ENCODE measurements at places on chromosomes 5 and 9.

- no peak for DNase-seq
Measured at GRCh38 chr5:156685481-156685880, 164.6 kb upstream of the PPP1R2B start.

- DNase-seq, result no peak
Measured at GRCh38 chr5:160054831-160055230, 45.9 kb downstream of the TTC1 start.

- DNase-seq, result no peak
Measured at GRCh38 chr5:155959082-155959481, 367.9 kb upstream of the SGCD start.

GRCh38 chr9:92966518-92966800 is 19.1 kb downstream of the FGD3 start:
- no peak for DNase-seq

GRCh38 chr5:73748510-73749400 is 122.8 kb downstream of the ARHGEF28 start:
- no peak for DNase-seq

- DNase-seq, result no peak
Measured at GRCh38 chr9:121976751-121977150, 116.4 kb downstream of the TTLL11 start.

- DNase-seq, result no peak
Measured at GRCh38 chr9:29209748-29210291, 1636.5 kb upstream of the C9orf72 start.

DNA sequence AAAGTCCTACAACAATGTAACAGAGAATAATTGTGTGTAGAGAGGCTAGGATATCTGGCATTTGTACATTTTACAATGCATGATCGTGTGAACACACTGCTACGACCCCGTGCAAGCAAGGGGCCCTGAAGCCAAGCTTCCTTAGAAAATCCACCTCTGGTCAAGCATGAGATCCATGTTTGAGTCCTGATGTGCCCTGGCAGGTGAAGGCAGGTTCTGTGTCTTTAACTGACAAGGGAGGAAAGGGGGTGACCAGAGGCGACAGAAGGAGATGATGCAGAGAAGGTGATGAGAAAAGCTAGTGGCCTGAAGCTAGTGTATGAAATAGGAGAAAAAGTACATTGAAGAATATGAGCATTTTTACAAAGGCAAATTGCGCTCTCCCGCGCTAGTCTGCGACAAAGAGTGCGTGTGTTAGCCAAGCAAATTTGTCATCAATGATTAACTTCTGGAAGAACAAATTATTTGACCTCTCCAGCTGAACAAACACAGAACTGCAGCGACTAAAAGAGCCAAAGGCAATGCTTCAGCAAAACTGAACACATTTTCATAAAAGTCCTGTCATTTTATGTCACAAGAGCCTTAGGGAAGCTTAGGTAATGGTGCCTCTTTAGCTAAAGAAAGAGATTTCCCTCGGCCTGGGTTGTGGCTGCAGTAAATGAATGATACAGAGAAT is 101.7 kb upstream of the DAPK1 start:
- no peak for DNase-seq

DNA sequence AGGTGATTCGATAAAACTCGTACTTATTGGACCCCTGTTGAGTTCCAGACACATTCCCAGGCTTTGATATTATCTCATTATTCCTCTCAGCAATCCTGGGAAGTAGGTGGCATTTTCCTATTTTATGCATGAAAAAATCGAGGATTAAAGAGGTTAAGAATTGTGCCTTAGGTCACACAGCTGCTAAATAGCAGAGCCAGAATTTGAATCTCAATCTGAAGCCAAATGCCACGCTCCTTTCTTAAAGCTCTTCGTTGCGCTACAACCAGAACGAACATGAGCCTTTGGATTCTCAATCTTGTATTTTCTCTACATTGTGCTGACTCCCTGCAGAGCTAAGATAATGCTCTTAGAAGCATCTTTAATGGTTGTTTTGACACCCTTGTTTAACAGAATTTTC is 527.8 kb upstream of the TLE4 start:
- no peak for DNase-seq

GRCh38 chr5:59660737-59661136 is 232.8 kb downstream of the PDE4D start:
- no peak for DNase-seq

- no peak for DNase-seq
Measured at GRCh38 chr9:81685763-81686613, 3.4 kb downstream of the TLE1 start.

- no peak for DNase-seq
Measured at GRCh38 chr9:571066-571465, 270.4 kb upstream of the DMRT1 start.

- no peak for DNase-seq
Measured at GRCh38 chr5:344668-345067, 23.2 kb downstream of the AHRR start.

DNA sequence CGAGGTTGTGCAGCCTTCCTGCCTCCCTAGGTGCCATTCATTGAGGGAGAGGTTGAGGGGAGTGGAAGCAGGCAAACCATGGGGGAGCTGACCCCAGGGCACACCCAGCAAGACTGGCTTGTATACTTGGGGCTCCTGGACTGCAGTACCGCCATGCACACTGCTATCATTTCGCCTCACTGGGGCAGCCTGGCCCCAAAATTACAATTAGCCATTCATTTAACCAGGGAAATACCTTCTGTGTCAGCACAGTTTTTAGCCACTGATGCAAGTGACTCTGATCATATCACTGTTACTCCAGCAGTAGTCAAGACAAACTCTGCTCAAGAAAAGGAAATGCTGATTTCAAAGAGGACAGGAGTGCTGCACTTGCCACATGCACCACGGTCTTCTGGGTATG is 109.7 kb downstream of the TRIO start:
- DNase-seq, result no peak
